ENCODE measurements at places on chromosomes 2 and 18.

DNA sequence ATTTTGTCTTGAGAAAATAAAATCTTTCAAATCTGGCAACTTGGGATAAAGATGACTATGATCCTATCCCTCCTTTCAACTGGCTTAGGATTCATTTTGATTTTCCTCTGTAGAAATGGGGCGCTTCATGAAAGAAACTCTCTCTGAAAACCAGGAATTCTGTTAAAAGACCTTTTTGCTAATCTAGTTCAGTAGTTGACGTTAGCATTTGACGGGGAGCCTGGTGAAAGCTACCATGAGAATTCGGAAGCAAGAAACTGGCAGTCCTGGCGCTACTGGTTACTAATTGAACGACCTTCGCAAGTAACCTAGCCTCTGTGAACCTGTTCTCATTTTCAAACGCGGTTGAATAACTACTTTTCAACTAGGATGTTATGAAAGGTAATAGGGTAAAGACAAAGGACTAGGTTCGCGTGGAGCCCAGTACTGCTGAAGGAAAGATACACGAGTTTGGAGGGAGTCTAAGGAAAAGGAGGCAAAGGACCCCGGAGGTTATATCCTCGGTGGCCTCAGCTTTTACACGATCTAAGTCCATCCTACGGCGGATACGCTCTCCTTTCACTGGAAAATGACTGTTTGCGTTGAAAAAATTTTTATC lies 604 bp upstream of the STK11IP start:
- DNase-seq, result no peak

GRCh38 chr2:94923196-94923595 lies 52.0 kb downstream of the TEKT4 start:
- no peak for DNase-seq

DNA sequence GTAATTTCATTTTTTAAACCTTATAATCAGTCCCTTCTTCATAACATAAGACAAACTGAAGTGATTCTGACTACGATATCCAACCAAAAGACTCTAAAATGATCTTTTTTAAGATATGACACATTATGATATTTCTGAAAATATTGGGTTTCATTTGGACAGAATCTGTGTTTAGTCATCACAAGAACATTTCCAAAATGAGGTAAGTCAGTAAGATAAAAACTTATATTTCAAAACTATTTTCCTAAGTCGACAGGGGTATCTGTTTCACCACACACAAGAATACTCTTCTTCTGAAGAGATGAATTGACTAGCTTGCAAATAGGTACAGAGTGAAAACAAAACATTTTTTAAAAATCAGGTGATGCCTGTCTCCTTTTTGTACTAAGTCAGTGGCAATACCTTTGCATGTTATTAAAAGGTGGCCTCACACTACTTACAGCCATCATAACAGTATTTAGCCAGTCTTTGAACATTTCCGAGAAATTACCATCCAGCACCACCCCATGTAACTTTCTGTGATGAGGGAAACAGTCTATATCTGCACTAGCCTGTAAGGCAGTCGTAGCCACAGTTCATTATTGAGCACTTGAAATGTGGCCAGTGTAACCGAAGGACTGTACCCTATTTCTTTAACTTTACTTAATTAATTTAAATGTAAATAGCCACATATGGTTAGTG lies 13.5 kb downstream of the STK39 start:
- no peak for DNase-seq

DNA sequence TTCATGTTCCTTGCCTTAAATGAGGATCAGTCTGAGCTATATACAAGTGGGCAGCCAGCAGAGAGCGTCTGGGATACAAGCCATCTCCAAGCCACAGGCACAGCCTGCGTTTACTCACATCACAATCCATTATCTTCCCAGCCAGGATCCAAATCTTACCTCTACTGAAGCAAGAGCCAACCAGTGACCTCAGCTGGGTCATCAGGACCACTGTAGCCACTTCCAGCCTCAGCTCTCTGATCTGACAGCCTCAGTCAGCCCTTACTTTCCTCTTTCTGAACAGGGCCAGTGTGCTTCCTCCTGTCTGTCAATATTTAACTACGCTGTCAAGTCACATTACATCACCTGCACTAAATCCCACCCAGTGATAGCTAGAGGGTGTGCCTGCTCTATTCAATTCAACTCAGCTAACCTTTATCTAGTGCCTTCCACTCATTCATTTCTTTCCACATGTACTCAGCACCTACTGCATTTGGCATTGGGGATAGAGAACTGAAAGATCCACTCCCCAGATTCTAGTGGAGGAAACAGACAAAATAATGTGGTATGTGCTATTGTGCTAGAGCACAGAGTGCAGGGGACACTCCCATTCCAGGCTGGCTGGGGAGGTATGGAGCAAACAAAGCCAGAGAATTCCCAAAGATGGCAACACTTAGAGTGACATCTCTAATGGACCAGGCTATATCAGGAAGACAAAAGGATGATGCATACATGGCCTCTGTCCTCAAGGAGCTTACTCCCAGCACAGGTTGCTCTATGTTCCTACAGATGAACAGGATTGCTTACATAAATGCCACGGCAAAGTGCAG lies 146.5 kb downstream of the NCKAP5 start:
- DNase-seq, result no peak

DNA sequence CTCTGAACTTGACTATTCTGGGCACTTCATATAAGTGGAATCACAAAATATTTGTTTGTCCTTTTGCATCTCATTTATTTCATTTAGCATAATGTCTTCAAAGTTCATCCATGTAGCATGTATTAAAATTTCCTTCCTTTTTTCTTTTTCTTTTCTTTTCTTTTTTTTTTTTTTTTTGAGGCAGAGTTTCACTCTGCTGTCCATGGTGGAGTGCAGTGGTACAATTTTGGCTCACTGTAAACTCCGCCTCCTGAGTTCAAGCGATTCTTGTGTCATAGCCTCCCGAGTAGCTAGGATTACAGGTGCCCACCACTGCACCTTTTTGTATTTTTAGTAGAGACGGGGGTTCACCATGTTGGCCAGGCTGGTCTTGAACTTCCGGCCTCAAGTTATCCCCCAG lies 11.9 kb downstream of the ATP8B1 start:
- no peak for DNase-seq

DNA sequence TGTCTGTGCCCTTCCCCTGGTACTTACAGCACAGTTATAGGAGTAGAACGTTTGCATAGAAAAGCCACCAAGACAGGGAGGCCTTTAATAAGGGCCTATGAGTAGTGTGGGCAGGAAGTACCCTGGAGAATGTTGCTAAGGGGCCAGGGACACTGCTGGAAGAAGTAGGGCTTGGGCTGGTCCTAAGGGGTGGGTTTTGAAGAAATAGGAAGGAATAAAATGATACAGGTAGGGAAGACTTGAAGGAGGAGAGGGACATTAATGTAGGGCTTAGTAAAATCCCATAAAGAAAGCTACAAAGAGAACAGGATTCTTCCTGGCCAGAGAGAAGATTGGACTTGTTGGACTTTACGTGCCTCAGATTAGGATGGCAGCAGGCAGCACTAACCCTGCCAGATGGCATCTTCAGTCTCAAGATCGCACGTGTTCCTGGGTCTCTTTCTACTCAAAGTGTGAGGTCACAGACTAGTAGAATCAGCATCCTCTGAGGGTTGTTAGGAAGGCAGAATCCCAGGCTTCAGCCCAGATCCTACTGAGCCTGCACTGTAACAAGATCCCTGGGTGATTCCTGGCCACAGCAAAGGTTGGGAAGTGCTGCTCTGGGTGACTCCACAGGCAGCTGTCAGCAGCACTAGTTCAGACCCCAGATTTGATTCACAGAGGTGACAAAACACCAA lies 39.2 kb downstream of the EPAS1 start:
- no peak for DNase-seq

DNA sequence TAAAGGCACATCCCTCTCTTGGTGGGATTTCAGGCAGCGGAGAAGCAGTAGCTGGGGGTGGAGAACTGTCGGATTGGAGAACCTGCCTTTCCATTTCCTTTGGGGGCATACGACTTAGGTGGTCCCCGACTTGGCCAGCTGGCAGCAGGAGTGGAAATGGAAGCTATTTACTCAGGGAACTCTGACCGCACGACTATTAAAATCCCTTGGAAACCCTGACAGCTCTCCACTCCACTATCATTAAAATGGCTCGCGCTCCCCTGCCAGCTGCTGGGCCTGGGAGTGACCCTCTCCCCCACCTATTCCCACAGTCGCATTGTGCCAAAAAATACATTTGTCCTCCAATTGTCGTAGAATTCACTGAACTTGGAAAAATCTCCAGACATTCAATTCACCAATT lies 77.7 kb upstream of the APCDD1 start:
- peak; percentile 43 for DNase-seq

DNA sequence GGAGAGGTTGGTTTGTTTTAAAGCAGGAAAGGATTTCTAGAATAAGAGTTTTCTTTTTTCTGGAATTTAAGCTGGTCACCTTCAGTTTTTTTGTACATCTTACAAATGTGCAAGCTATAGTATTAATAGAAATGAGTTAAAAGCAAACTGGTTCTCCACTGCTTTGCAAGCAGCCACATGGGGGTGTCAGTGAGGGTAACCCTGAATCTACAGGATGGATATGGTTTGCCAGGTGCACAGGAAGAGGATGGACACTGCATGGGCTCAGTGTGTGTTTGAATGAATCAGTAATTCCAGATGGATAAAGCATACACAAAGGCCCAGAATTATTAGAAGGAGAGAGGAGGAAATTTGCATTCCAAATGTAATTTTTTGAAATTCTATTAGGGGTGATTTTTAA lies 89.0 kb downstream of the MAPRE2 start:
- DNase-seq, result no peak

GRCh38 chr2:132577686-132578085 lies 92.3 kb downstream of the LYPD1 start:
- DNase-seq, result no peak

- DNase-seq, result no peak
These were observed 36.9 kb downstream of the CNGA3 start for GRCh38 chr2:98383166-98383565.

DNA sequence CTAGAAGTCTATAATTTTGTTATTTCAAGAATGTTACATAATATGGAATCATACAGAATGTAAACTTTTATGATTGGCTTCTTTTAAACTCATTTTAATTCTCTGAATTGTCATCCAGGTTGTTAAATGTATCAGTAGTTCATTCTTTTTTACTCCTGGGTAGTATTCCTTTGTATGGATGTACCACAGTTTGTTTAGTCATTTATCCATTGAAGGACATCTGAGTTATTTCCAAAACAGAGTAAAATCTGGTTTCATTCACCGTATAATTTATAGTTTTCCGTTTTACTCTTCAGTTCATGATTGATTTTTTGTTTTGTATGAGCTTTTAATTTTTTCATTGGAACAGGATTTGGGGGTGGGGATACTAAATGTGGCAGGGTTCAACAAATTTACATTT lies 132.4 kb downstream of the PMS1 start:
- no peak for DNase-seq

GRCh38 chr2:52082646-52083045 lies 1050.7 kb upstream of the NRXN1 start:
- DNase-seq, result no peak

DNA sequence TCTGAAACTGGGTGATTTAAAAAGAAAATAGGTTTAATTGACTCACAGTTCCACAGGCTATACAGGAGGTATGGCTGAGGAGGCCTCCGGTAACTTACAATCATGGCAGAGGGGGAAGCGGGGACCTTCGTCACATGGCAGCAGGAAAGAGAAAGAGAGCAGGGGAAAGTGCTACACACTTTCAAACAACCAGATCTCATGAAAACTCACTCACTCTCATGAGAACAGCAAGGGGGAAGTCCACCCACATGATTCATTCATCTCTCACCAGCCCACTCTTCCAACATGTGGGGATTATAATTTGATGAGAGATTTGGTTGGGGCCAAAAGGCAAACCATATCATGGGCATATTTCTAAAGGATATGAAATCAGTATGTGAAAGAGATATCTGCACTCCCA lies 12.0 kb upstream of the ARHGAP15 start:
- DNase-seq, result no peak

GRCh38 chr2:196073521-196073920 lies 4.9 kb upstream of the DNAH7 start:
- DNase-seq, result no peak

GRCh38 chr2:216109962-216110614 lies 940 bp downstream of the XRCC5 start:
- no peak for DNase-seq

- DNase-seq, result no peak
These were observed 21.1 kb upstream of the TMEM163 start for GRCh38 chr2:134739879-134740301.

GRCh38 chr18:31648966-31649429 lies 35.4 kb downstream of the B4GALT6 start:
- DNase-seq, result no peak

DNA sequence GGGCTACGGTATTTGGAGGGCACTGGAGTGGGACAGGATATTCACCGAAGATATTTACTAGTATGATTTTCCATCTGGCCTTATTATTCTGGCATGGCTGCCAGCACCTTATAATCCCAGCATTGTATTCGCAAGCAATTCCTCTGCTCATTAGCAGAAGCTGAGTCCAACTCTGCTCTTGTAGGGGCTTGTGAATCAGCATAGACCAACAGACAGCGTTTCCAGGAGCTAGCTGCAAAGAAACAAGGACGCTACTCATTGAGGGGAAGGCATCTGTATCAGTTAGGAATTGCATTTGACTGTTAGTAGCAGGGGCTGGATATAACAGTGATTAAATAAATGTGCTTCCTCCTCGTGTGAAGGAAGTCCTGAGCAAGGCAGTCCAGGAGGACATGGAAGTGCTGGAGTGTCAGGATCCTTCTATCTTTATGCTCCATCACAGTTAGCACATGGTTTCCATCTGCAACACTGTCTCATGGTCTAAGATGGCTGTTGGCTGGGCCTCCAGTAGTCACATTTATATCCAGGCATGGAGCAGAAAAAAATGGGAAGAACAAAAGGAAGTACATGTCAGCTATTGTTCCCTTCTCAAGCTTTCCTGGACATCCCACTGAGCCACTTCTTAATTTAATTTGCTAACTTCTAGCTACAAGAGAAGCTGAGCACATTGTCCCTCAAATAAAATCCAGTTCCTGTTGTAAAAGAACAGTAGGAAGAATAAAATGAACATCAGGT lies 214.1 kb downstream of the C1D start:
- no peak for DNase-seq

DNA sequence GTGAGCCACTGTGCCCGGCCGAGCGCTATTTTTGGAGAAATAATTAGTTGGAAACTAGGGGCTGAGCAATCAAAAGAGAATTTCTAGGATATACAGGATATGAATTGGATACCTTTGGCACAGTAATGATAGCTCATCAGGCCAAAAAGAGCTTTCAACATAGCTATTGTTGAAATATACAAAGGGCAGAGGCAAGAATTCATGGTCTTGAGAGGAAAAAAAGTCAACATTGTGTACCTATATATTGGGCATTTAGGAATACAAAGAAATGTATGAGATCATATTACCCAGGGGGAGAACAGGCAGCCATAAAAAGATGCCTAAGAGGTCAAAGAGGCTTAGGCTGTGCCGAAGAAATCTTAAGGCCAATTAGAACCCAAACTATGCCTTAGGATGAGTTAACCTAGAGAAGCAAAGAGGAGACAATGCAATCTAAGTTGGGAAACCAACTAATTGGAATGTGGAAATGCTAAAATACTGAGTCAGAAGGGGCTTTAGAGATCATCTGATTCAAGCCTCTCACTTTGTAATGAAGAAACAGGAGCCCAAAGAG lies 99.0 kb downstream of the RBBP8 start:
- no peak for DNase-seq

- no peak for DNase-seq
These were observed 176.1 kb upstream of the SPRED2 start for GRCh38 chr2:65608466-65608865.

Measured in renal cortex interstitium (tissue), 15 donors.